GM23248 (cell line): ENCODE measurements at places on chromosomes 7 and 10. TPM values are rescaled to one million over a fixed set of nuclear protein-coding genes. Genes with fewer than 3 reads are reported as not detected.

Gene ANXA8
- total RNA-seq: 3.4 and 3.7 TPM in 2 replicates

Gene ELAPOR2
- 1.0 and 1.8 TPM in 2 replicates for total RNA-seq

Gene PRPS1L1
- not detected in 2 replicates for total RNA-seq

Gene SERPINE1
- total RNA-seq: 1,900 and 2,000 TPM in 2 replicates

Gene CYP26C1
- total RNA-seq: not detected in 2 replicates

Gene OR2A12
- total RNA-seq: not detected in 2 replicates

Gene PITX3
- not detected in 2 replicates for total RNA-seq

Gene VGF
- total RNA-seq: 0.89 TPM in 1 of 2 replicates, not detected in the other

Gene TAS2R5
- total RNA-seq: not detected in 2 replicates

Gene GIMAP5
- total RNA-seq: not detected in 2 replicates

Gene SLC18A3
- total RNA-seq: not detected in 2 replicates

Gene SGCE
- total RNA-seq: 70.4 and 71.4 TPM in 2 replicates

DNA sequence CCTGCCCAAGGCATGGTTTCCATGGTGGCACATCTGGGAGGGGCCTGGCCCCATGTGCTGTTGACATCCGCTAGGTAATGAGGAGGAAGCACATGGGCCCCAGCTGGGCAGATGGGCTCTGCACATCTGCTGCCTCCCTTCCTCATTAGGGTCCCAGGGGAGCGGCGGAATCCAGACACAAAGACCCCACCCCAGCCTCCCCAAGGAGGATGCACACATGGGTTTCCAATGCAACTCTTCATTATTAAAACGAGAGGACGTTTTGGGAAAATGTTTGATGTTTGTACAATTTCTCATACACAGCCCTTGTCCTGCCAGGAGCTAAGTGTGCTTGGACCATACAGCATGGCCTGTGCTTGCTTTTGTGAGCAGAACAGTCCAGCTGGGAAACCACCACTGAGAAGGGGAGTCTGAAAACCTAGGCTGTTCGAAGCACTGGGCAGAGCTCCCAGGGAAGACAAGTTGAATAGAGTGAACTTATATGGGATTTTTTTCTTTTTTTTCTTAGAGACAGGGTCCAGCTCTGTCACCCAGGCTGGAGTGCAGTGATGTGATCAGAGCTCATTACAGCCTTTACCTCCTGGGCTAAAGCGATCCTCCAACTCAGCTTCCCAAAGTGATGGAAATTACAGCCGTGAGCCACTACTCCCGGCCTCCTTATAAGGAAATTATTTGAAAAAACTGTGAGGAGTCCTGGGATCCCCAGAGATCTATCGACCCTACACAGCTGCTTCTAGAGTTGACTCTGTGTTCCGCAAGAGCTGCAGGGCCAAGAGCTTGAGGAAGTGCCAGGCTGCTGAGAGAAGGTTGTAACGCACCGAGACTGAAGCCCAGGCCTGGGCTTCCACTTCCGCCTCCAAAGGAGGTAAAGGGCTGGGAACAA is 23.4 kb downstream of the FAM107B start:
- H3K36me3 ChIP-seq: no peaks in the 10 kb centered on the region
- H3K27ac ChIP-seq: no peak overlapping the region
- peaks cover 39% of the 10 kb centered on the region for H3K27me3 ChIP-seq
- H3K4me3 ChIP-seq: no peak overlapping the region

GRCh38 chr7:139762886-139763285 is 14.9 kb downstream of the HIPK2 start:
- no peak overlapping the region for H3K27ac ChIP-seq
- H3K27me3 ChIP-seq: no peaks in the 10 kb centered on the region
- H3K36me3 ChIP-seq: no peaks in the 10 kb centered on the region
- no peaks in the 10 kb centered on the region; the same call in 1 of the 2 replicates for H3K4me1 ChIP-seq
- no peak overlapping the region for H3K4me3 ChIP-seq
- DNase-seq: peak; percentile 56

DNA sequence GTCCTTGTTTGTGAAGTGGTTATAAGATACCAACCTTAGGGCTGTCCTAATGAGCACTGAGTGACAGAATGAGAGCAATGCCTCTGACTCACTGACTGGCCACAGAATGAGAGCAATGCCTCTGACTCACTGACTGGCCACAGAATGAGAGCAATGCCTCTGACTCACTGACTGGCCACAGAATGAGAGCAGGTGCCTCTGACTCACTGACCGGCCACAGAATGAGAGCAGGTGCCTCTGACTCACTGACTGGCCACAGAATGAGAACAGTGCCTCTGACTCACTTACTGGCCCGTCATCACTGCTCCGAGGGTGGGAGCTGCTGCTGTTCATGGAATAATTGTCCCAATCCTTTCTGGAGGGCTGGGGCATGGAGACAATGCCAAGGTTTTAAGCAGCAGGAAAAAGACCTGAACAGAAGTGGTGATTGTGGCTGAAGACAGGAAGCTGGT is 265.2 kb upstream of the PPP2R2D start:
- no peaks in the 10 kb centered on the region for H3K4me1 ChIP-seq
- no peaks in the 10 kb centered on the region for H3K36me3 ChIP-seq
- peak; percentile 6 for DNase-seq
- no peak overlapping the region for H3K4me3 ChIP-seq
- H3K27ac ChIP-seq: no peak overlapping the region

- H3K4me1 ChIP-seq: peaks cover 52% of the 10 kb centered on the region
- no peak overlapping the region for H3K4me3 ChIP-seq
- H3K27ac ChIP-seq: peak overlapping the region; percentile 94
- no peak for DNase-seq
- H3K27me3 ChIP-seq: no peaks in the 10 kb centered on the region
Measured at GRCh38 chr7:130372402-130373165, 7.7 kb upstream of the CPA1 start.

DNA sequence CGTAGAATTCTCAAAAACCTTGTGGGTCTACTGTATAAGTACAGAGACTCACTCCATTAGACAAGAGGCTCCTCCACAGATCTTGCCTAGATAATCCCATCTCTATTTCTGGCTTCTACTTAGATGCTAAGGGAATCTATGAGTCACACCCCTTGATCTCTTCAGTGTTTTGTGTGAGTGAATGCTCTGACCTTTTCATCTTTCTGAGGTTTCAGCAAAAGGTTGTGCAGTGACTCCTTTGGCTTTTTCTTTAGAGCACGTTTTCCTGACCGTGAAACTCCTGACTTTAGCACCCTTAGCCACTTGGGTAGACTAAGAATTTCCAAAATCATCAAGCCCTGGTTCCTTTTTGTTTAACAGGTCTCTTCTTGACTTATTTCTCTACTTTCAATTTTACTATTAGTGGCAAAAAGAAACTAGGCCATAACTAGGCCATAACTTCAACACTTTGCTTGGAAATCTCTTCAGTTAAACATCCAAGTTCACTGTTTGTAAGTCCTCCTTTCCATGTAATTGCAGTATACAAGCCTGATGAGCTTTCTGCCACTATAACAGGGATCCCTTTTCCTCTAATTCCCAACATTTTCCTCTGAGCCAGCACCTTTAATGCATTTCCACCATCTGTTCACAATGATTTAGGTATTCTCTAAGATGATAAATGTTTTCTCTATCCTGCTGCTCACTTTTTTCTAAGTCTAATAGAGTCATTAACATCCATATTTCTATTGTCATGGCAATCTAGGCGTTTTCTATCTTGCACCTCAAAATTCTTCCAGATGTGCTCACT is 19.4 kb downstream of the COPG2 start:
- H3K4me3 ChIP-seq: no peak overlapping the region
- H3K27me3 ChIP-seq: no peaks in the 10 kb centered on the region
- H3K27ac ChIP-seq: peak overlapping the region; percentile 49
- peaks cover 6% of the 10 kb centered on the region for H3K4me1 ChIP-seq
- DNase-seq: peak; percentile 85
- peaks cover 8% of the 10 kb centered on the region; the same call in 1 of the 2 replicates for H3K36me3 ChIP-seq

DNA sequence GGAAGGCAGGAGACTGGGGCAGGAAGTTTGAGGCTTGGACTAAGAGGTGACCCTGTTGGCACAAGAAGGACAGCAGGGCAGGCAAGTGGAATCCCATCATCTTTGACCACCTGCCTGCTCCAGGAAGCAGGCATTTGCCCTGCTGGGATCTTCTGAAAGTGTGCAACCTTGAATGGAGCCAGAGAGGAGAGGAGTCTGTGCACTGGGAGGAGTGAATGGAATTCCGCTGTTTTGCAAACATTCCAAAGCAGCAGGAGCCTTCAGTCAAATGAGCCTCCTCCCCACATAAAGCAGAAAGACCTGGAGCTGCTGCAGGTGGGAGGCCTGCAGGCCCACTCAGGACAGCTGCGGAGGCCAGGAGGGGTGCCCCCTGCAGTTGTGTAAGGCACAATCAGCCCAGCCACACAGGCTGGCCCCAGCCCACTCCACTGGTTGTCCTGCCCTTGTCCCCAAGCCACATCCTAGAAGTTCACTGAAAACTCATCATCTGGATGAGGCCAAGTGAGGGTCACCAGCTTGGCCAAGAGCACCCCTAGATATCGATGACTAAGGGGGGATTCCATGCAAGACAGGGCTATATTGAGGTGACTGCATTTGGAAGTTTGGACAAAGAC is 249.5 kb downstream of the RPS24 start:
- H3K4me1 ChIP-seq: peaks cover 1% of the 10 kb centered on the region; the same call in 1 of the 2 replicates
- H3K27me3 ChIP-seq: no peaks in the 10 kb centered on the region
- H3K27ac ChIP-seq: no peak overlapping the region
- no peak for DNase-seq
- H3K4me3 ChIP-seq: no peak overlapping the region

DNA sequence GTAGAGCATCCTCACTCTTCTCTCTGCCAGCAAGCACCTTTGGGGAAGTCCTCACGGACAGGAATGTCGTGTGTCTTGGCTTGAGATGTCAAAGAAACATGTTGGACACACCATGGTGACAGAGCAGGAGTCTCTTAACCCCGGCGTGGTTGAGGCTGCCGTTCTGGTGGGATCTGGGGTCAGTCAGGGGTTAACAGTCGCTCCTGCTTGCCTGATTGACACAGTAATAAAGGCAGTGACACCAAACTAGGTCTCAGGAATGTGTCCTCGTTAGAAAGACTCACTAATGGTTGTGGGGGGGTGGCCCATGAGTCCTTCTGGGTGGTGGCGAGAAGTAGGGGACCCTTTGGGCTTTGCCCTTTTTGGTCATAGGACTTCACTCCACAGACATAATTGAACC is 69.0 kb downstream of the TCF7L2 start:
- H3K4me1 ChIP-seq: peaks cover 13% of the 10 kb centered on the region
- H3K27ac ChIP-seq: no peak overlapping the region

- H3K4me3 ChIP-seq: no peak overlapping the region
- H3K27me3 ChIP-seq: no peaks in the 10 kb centered on the region
- H3K4me1 ChIP-seq: no peaks in the 10 kb centered on the region
- no peaks in the 10 kb centered on the region for H3K36me3 ChIP-seq
Measured at GRCh38 chr7:117645481-117646165, 165.8 kb downstream of the CFTR start.

DNA sequence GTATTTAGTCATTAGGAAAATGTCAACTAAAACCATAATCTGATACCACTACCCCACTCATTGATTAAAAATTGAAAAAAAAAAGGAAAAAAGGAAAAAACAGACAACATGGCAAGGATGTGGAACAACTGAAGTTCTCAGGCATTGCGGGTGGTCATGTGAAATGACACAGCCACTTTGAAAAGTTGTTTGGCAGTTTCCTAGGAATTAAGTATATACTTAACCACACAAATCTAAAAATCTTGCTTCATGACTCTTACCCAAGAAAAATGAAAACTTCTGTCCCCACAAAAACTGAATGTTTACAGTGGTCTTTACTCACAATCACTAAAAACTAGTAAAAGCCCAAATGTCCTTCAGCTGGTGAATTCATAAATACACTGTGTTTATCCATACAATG is 254.5 kb downstream of the AHR start:
- no peaks in the 10 kb centered on the region for H3K27me3 ChIP-seq
- H3K4me1 ChIP-seq: peaks cover 15% of the 10 kb centered on the region
- no peaks in the 10 kb centered on the region for H3K36me3 ChIP-seq
- no peak for DNase-seq

- H3K4me3 ChIP-seq: no peak overlapping the region
- DNase-seq: no peak
- H3K4me1 ChIP-seq: peaks cover 16% of the 10 kb centered on the region
- H3K27ac ChIP-seq: no peak overlapping the region
- H3K27me3 ChIP-seq: no peaks in the 10 kb centered on the region
Measured at GRCh38 chr10:31099664-31100063, 68.0 kb upstream of the ZNF438 start.

GRCh38 chr10:128063736-128064107 is 62.5 kb downstream of the MKI67 start:
- no peak overlapping the region for H3K4me3 ChIP-seq
- peaks cover 14% of the 10 kb centered on the region for H3K4me1 ChIP-seq
- no peaks in the 10 kb centered on the region for H3K27me3 ChIP-seq
- H3K36me3 ChIP-seq: no peaks in the 10 kb centered on the region

GRCh38 chr7:46613116-46613515 is 692.0 kb upstream of the IGFBP3 start:
- no peaks in the 10 kb centered on the region for H3K36me3 ChIP-seq
- H3K4me1 ChIP-seq: no peaks in the 10 kb centered on the region
- no peak overlapping the region for H3K27ac ChIP-seq
- DNase-seq: no peak

DNA sequence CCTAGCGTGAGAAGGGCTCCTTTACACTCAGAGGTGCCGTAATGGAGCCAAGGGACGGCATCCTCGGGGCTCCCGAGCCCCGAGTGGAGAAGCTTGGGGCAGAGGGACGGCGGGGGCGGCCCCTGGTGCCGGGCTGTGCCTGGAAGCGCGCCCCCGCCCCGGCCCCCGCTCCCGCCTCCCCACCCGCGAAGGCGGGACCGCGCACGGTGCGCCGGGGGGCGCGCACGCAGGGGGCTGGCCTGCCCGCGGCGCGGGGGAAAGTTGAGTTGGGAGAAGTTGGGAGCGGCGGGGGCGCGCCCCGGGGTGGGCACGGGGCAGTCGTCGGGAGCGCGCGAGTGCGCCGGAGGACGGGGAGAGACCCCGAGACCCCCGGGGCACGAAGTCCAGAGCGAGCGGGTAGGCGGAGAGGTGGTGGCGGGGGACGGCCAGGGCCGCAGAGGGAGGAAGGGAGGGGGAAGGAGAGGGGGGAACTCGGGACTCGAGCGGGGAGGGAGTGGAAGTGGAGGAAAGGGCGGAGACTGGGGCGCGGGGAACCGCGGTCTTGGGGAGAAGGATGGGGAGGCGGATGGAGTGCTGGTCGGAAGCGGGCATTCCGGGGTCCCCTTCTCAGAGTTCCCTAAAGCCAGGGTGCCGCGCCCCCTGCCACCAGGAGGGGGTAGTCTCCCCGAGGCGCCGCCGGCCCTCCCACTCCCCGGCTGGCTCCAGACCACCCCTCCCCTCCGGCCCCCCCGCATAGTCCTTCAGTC is at the start of gene SLC4A2:
Gene SLC4A2, plus strand, starts transcription at position 223 of the 746 bp plus-strand sequence. CDS start 2,399 bp downstream, outside the sequence.
- H3K4me3 ChIP-seq: peak within 1 kb of the TSS; percentile 93
- H3K27ac ChIP-seq: peak within 1 kb of the TSS; percentile 94
- H3K27me3 ChIP-seq: no peaks in the 10 kb centered on the region
- peak; percentile 86 for DNase-seq
- H3K36me3 ChIP-seq: no peaks in the 10 kb centered on the region

DNA sequence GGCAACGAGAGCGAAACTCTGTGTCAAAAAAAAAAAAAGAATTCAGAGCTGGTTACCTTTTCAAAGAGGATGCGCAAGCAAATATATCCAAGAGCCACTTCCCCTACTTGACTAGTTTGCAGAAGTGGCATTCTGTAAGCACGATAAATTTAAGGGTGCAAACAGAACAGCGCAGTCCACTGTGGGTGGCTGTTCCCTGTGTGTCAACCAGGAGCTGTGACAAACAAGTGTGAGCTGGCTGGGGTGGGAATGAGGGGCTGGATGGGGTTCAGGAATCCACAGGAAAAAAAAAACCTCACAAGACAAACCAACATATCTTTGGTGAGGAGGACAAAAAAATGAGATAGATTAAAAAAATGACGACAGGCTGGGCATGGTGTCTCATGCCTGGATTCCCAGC is 15.9 kb downstream of the GUSB start:
- H3K4me1 ChIP-seq: no peaks in the 10 kb centered on the region
- no peak overlapping the region for H3K27ac ChIP-seq
- no peak for DNase-seq
- H3K36me3 ChIP-seq: peaks cover 7% of the 10 kb centered on the region; the same call in 1 of the 2 replicates
- no peaks in the 10 kb centered on the region for H3K27me3 ChIP-seq
